ENCODE measurements at places on chromosomes 7 and 10. TPM values are rescaled to one million over a fixed set of nuclear protein-coding genes. Genes with fewer than 3 reads are reported as not detected.

FAM237B gene
- not detected for total RNA-seq

FXYD4 gene
- total RNA-seq: not detected

HOXA9 gene
- total RNA-seq: 0.52 TPM

SPDYE1 gene
- total RNA-seq: under 0.01 TPM

SLC16A9 gene
- total RNA-seq: not detected

C10orf67 gene
- 0.31 TPM for total RNA-seq

CYP2C9 gene
- not detected for total RNA-seq

INMT gene
- total RNA-seq: 0.52 TPM

VAX1 gene
- not detected for total RNA-seq

C10orf105 gene
- total RNA-seq: 0.31 TPM

CALML3 gene
- total RNA-seq: not detected

PAX4 gene
- not detected for total RNA-seq
